ENCODE measurements at places on chromosomes 1 and 21.
A peak's percentile ranks its signal among the peaks of the same experiment; 100 is the strongest.

DNA sequence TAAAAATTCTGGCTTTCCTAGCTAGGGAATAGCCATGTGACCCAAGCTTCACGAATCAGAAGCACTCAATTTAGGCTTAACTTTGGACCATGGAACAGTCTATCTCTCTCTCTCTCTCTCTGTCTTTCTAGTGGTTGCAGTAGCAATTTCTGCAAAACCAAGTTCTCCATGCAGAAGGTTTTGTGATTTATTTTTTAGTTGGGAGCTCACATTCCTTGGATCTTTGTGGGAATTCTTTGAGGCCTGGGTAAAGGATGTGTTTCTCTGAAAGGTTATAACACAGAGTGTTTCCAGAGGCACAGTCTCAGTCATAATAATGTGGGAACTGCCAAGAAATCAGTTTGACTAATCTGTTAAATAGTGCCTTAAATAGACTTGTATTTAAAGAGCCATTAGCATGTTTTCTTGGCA lies 112.3 kb upstream of the COL11A1 start:
- no peak for DNase-seq

DNA sequence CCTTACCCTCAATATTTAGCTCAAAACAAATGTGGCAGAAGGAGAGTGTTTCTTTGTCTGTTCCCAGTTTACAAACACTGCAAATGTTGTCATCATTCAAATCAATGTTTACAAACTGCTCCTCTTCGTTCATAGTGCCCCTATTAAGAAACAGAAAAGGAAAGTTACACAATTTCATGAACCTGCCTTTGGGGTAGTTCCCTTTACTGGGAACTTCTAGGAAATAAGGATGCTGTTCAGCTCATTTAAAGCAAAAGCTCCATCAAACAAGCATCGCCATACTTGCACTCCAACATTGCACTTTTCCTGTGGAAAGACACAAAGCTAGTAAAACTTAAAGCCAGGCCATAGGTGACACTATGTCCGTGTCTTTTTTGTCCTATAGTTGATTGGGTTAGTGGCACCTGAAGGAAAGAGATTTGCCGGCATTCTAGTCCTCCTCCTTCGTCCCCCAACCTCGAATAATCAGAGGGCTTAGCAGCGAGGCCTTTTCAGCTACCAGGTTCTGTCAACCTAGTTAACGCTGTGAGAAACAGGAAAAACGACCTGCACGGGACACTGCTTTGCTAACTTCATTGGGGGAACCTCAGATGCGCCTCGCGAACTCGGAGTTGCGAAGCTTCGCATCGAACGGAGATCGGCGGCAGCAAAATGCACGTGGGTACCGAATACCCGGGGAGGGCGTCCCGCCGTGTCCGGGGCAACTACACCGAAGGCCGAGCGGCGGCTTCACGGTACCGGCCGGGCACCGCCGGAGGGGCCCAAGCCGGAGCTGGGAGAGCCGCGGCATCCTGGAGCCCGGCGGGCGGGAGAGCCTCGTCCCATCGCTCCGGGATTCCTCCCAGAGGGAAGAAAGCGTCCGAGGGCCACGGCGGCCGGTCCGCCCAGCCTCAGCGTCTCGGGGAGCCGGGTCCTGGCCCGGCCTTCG lies 706 bp downstream of the C21orf91 start:
- DNase-seq = peak; percentile 13

DNA sequence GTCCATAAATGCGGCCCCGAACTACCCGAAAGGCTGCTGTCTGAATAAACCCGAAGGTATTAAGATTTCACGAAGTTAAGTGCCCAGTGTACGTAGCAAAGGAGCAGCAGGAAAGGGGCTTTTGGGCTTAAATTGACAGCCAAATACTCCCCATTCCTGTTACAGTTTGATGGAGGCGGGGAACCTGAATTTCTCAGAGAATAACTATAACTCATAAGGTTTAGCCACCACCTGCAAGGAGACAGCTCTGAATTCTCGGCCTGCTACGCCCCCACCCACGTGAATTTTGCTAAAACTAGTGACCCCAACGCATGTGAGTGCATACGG lies 5.2 kb downstream of the GFI1 start:
- DNase-seq = no peak

GRCh38 chr1:192682335-192682734 lies 46.4 kb downstream of the RGS13 start:
- no peak for DNase-seq

- no peak for DNase-seq
These were observed 31.1 kb downstream of the BCAS2 start for GRCh38 chr1:114550336-114550735.

Data from HuH-7.5 (cell line).